Fibroblast of villous mesenchyme (primary cell): ENCODE measurements at places on chromosomes 7 and 10.

- no peak for DNase-seq
Measured at GRCh38 chr7:137820156-137820555, 26.6 kb downstream of the DGKI start.

DNA sequence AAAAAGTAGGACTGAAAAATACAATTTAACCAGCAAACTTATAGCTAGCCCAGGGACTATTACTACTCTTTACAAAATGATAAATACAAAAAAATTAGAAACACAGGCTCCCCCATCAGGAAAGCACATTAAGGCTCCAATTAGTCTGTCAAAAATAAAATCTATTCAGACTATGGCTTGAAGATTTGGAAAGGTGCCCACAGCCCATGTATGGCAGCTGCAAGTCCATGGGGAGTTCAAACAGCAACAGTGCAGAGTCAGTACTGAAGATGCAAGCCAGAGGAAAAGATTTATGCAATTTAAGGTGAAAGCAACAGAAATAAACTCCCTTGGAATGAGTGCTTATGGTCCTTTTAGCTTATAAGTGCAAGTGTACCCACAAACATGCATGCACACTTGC is 29.7 kb downstream of the IMMP2L start:
- peak; percentile 4 for DNase-seq

DNA sequence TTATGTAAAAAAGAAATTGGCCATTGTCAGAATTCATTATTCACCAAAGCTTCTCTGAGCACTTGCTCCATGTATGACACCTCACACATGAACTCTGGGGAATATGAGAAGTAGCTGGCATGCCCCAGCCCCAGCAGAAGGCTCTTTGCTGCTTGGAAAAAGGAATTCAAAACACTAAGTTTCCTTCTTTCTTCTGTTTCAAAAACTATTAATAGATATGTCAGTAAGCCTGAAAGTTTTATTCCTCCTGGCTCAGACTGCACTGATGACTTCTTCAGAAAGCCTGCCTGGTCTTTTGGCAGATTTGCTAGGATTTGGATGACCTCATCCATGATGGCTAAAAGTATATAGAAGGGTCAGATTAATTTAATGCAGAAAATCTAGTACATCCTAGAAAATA is 511.0 kb downstream of the GFRA1 start:
- peak; percentile 2 for DNase-seq

DNA sequence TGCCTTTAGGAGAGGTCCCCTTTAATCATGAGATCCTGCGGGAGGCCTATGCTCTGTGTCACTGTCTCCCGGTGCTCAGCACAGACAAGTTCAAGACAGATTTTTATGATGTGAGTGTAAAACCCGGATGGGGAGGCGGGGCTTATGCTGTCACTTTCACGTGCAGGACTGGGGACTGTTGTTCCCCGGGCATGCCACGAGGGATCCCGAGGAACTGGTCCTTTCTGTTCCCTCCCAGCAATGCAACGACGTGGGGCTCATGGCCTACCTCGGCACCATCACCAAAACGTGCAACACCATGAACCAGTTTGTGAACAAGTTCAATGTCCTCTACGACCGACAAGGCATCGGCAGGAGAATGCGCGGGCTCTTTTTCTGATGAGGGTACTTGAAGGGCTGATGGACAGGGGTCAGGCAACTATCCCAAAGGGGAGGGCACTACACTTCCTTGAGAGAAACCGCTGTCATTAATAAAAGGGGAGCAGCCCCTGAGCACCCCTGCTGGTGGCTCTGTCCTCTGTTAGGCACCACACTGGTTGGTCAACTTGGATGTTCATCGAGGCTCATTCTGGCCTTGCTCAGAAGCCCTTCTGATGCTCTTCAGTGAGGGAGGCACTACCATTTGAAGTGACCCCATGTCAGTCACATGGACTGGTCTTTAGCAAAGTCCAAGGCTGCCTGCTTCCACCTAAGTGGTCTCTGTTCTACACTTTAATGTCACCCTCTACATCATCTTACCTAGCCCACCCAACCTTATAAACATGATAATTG is 2.8 kb downstream of the COPS6 start:
- DNase-seq = no peak

DNA sequence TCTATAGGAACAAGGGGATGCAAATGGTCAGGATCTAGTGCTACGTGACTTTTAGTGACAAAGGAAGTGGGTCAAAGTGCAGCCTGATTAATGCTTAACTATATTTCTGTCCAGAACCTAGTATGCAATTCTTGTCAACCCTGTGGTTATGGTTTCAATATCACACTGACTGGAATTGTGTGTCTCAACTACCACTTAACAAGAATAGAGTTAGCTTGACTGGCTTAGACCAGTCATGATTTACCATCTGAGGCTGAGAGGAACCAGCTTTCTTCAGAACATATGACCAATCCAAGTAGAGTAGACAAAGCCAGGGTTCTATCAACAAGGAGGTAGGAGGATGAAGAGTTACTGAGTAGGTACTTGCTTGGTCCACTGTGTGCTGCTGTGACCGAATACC is 54.4 kb downstream of the MYPN start:
- no peak for DNase-seq

DNA sequence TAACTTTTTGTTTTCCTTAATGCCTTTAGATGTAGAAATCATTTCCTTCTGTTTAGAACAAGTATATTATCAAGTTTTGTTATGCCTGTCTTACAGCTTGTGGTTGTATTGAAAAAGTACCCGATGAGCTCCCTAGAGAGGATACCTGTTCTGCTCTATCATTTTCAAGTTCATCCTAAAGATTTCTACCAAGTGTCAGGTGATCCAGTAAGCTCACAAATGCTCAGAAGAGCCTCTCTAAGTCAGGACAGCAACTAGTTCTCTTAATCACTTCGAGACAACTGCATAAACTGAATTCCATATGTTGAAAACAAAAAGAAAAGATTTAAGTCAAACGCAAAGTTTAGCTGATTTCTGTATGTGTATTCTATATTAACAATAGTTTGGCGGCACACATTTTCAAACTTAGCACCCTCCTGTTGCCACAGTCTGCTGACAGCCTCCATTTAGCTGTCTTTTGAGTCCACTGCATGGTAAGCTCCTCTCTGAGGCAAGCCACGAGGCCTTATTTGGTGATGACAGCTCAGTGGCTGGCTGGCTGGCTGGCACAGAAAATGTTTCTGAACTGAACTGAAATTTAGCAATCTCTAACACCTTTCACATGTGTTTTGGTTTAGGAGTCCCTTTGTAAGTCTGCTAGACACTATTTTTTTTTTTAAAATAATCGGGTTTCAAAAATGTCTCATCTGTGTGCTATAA is 59.4 kb downstream of the SEMA3C start:
- peak; percentile 72 for DNase-seq

DNA sequence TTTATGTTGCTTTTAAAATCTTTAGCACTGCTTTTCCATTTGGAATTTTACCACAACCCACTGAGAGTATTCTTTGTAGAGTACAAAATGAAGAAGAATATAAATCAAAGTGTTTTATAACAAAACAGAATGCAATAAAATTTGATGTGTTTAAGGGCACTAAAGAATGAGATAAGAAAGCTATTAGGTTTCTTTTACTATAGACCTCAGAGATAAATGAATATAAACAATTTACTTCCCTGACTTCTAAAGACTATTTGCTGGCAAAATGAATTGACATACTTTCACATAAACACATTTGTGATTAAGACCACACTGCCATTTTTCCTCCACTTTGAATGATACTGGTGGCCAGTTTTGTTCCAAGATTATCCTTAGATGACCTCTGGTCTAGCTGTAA is 124.5 kb downstream of the ITGA8 start:
- peak; percentile 14 for DNase-seq

GRCh38 chr10:105797234-105797890 is 1156.3 kb downstream of the SORCS3 start:
- peak; percentile 11 for DNase-seq

DNA sequence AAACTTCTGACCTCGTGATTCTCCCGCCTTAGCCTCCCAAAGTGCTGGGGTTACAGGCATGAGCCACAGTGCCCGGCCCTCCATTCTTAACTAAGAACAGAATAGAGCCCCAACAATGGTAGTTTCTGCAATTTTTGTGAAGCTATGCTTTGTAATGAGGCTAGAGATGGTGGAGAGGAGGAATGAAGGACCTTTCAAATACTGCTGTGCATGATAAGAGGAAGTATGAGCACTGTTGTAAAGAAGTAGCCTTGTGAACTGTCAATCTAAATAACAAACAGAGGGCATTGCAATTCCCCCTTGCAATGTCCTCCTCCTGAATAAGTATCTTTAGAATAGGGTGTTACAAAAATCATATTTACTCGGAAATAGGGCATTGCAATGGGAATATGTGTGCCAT is 70.2 kb downstream of the EVX1 start:
- no peak for DNase-seq

DNA sequence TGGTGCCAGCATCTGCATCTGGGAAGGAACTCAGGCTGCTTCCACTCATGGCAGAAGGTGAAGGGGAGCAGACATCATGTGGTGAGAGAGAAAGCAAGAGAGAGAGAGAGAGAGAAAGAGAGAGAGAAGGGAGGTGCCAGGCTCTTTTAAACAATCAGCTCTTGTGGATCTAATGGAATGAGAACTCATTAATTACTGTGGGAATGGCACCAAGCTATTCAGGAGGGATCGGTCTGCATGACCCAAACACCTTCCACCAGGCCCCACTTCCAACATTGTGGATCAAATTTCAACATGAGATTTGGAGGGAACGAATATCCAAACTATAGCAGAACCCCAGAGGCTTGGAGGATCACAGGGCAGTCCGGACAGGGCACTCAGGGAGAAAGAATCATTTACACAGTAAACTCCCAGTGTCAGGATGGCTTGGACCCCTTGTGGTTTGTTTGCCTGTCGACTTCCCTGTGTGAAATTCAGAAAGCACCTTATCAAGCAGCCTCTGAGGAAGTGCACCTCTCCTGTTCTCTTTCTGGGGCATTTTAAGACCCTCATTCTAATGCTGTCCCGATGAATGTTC is 308.5 kb downstream of the REEP3 start:
- no peak for DNase-seq

GRCh38 chr7:141649137-141649864 is 52.7 kb downstream of the DENND11 start:
- no peak for DNase-seq

GRCh38 chr10:12822126-12822892 is 179.2 kb downstream of the CCDC3 start:
- DNase-seq = no peak

GRCh38 chr10:108411206-108411605 is 1246.7 kb upstream of the SORCS1 start:
- DNase-seq = no peak

- DNase-seq = peak; percentile 5
Measured at GRCh38 chr7:120586571-120586970, 271.4 kb downstream of the TSPAN12 start.

GRCh38 chr7:20470726-20471125 is 140.0 kb downstream of the ITGB8 start:
- no peak for DNase-seq

DNA sequence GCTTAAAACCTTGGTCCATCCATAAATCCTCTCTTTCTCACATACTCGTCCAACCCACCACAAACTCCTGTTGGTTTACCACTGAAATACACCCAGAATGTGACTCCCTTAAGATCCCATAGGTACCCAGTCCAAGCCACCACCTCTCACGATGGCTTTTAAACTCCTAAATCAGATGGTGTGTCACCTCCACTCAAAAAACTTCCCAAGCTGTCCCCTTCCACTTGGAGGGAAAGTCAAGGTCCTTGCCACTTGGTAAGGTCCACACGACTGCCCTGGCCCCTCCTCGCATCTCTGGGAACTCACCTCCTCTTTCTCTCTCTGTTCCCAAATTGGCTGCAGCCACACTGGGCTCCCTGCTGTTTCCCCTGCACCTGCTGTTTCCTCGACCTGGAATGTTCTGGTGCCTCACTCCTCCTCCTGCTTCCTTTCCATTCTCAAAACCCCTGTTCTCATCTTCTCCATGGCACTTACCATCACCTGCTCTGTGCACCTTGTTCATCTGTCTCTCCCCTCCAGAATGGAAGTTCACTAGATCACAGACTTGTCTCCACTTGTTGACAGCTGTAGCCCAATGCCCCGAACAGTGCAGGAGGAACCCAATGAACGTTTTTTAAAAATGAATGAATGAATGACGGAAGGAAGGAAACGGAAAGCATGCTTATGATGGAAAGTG is 23.0 kb downstream of the ZFAND2A start:
- no peak for DNase-seq

GRCh38 chr10:24518981-24519597 is 204.6 kb downstream of the ARHGAP21 start:
- DNase-seq = peak; percentile 50

DNA sequence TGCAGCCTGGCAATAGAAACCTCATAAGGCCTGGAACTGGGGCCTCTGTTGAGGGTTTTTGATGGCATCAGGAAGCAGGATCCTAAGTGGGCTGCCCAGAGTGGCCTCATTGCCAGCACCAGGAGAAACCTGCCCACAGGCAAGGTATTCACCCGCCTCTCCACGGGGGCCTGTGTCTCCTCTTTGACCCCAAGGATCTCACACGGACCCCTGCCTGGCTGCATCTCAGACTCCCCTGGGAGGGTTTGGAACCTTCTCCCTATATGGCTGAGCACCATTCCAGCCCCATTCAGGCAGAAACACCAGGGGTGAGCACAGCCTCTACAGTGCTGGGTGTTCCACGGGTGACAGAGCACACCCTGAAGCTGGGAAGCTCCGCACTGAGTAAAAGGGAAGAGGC is 14.6 kb upstream of the C10orf71 start:
- no peak for DNase-seq

GRCh38 chr10:86692023-86692514 is 23.8 kb downstream of the LDB3 start:
- DNase-seq = no peak

DNA sequence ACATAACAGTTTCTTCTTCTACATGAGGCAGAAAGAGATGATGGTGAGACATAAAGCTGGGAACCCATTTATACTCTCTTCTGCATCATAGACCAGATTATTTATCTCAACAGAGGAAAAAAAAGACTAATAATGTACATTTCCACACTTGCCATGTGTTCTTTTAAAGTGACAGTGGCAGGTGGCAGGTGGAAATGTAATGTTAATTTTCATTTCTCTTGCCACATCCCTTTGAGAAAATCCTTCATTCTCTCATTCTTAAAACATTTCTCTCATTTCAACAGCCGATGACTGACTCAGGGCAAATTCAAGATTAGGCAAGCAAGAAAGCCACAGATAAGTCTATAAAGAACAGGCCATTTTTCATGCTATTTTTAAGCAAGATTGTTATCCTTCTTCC is 635.6 kb upstream of the SORCS1 start:
- no peak for DNase-seq

- DNase-seq = peak; percentile 66
Measured at GRCh38 chr7:84230491-84230890, 35.9 kb upstream of the SEMA3A start.
